Keratinocyte (primary cell): ENCODE measurements at places on chromosomes 12 and 14.

- DNase-seq = no peak
Measured at GRCh38 chr12:109329686-109330085, 18.0 kb upstream of the MYO1H start.

DNA sequence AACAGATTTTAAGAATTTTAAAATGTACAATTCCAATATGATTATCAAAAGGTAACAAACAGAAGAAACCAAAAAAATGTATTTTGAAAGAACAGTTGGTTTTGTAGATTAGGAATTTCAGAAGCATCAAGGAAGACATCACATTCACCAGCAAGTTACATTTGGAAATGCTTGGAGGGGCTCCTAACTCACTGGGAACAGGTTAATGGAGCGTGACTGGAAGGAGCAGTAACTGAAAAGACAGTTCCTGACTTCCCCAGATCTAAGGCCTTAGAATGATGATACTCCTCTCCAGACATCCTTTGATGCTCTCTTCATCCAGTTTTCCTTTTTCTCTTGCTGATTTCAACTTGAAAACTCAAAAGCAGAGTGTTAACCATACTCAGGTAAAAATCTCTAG is 220.0 kb upstream of the EGLN3 start:
- no peak for DNase-seq

DNA sequence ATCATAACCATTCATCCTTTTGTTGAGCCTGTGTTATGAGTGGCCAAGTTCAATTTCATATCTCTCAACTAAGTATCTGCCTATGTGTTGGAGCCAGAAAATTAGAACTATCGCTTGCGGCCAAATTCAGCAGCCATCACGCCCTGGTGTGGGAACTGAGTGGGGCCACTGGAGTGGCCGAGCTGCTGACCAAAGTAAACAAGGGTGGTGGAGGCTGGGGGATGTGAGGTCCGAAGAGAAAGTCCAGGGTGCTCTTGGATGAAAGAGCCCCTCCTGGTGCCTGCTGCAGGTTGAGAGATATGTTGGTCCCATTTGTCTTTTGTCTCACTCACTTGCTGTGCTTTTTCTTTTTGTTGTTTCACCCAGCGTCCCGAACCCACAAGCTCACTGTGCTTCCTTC is 14.9 kb downstream of the ADGRD1 start:
- DNase-seq = no peak

DNA sequence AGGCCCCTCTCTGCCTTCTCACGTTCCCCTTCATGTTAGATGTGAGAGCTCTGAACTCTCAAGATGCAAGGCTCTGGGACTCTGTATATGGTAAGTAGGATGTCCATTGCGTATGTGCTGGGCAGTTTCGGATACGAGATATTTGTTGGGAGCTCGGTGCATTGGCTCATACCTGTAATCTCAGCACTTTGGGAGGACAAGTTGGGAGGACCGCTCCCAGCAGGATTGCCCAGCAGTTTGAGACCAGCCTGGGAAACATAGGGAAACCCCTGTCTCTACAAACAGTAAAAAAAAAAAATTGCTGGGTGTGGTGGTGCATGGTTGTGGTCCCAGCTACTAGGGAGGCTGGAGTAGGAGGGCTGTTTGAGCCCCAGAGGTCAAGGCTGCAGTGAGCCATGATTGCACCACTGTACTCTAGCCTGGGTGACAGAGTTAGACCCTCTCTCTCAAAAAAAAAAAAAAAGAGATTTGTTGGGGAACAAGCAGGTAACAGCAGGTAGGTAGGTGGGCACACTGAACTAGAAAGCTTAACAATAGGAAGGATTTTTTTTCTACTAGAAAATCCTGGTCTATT is 3.4 kb downstream of the TMEM120B start:
- DNase-seq = no peak

DNA sequence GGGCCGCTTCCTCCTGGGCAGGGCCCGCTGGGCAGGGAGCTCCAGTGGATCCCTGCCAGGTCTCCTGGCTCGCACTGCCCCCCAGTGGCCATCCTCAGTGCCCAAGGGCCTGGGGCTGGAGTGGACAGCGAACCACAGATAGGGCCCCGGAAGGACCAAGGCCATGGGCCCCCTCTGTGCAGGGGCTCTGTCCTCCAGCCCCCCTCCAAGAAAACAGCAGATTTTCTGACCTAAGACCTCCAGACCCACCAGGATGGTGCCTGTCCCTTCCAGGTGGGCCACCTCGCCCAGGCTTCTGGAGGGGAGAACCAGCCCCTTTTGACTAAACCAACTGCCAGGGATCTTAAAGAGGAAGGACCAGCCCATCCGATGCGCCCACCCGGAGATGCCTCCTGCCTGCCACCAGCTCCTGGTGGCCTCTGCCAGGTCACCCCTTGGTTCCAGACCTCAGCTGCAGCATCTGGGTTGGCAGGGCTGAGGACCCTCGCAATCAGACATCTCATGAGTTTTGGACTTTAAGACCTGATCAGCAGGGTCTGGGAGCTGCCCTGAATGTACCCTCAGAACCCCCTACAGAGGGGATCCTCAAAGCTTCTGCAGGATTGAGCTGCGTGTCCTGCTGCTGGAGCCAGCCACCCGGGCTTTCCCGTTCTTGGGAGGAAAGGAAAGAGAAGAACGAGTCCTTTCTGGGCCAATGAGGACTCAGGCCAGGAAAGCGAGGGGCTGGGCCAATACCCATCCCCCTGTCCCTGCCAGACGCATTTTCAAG is 325.8 kb upstream of the DIO3 start:
- DNase-seq = no peak

GRCh38 chr12:130367523-130367922 is 29.8 kb downstream of the PIWIL1 start:
- no peak for DNase-seq

DNA sequence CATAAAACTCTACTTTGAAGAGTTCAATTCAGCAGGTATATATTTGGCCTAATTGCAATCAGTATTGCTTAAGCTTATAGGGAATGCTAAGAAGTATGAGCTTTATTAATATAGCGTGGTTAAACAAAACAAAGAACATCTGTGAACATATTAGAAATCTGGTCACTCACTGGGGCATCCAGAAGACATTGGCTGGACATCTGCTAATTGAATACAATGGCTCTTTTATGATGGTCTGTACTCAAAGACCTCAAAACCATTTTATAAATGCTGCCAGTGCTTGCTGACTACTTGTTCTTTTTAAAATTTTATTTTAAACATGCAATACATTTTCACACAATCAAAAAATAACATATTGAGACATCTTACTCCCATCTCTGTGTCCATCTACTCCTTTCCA is 173.0 kb downstream of the STXBP6 start:
- DNase-seq = no peak

- DNase-seq = no peak
Measured at GRCh38 chr12:447141-447540, 12.6 kb upstream of the B4GALNT3 start.

DNA sequence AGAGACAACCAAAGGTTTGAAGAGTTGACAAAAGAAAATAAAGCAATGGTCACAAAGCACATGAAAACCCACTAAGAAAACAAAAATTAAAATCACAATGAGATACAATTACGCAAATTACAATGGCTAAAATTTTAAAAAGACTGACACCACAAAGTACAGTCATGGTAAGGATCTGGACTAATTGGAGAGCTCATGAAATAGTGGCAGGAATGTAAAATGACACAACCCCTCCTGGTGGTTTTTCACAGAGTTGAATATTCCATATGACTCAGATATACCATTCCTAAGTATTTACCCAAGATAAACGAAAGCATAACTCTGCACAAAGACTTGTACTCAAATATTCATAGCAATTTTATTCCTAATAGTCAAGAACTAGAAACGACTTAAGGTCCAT is 65.9 kb downstream of the NOVA1 start:
- DNase-seq = no peak

GRCh38 chr12:1594006-1594260 is 448 bp downstream of the FBXL14 start:
- DNase-seq = no peak

DNA sequence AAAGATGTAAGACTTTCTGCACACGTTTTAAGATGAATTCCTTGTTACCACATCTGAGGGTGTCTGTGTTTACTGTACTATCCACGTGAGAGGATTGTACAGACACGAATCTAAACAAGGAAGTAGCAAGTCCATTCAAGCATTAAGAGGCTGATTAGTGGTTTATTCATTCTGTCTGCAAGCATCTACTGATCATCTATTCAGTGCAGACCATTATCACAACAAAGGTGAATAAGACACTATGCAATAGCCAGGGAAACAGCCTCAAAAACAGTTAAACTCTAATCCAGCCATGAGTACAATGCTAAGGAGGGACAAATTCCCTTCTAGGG is 111.6 kb upstream of the PZP start:
- no peak for DNase-seq

DNA sequence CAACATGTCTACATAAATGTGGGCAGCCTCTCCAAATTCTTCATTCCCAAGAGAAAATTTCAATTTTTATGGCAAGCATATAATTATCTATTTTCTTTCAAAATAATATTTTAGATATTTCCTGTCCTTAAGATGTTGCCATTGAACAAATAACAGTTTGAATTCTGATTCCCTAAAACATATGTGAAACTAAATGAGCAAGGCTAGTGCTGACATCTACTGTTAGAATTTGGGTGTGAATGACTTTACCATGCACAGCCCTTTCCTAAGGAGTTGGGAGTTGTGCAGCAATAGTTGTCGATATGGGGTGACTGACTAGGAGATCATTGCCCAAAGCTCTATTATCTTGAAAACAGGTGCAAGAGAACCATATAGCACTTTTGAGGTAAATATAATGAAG is 108.2 kb upstream of the SLC38A4 start:
- no peak for DNase-seq

GRCh38 chr12:106672314-106673025 is 89.7 kb downstream of the RFX4 start:
- DNase-seq = no peak

GRCh38 chr12:93448796-93449195 is 7.0 kb upstream of the UBE2N start:
- DNase-seq = no peak

GRCh38 chr12:43347026-43347425 is 205.0 kb downstream of the ADAMTS20 start:
- no peak for DNase-seq

DNA sequence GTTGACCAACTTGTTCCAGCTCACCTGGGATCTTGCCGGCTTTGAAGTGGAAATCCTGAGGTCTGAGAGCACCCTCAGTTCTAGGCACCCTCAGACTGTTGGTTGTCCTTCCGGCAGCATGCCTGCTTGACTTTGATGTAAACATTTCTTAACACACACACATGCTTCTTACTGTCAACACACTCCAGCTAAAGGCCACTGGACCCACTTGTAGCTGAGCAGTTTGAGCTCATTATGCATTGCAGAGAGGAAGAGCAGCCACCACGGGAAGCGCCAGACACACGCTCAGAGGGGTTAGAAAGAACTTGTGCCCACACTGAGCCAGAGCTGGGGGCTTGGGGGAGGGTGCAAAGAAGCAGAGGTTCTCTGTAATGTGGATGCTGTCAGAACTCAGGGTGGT is 55.8 kb downstream of the TNFAIP2 start:
- DNase-seq = no peak

DNA sequence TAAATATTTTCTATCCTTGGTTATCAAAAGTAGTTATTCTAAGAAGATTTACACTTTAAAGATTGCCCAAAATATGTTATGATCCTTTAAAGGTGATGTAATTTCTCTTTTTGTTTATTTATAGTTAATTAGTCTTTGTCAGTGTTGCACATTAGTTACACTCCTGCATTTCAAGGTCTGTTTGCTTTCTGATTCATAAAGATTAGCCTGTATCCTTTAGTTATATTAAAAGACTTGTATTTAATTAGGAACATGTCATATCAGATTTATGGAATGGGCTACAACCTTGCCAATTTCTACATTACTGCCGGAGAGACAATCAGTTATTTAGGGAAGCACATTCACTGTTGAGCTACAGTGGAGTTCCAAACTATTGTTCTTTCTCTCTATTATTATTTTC is 3.5 kb downstream of the EPYC start:
- DNase-seq = no peak

DNA sequence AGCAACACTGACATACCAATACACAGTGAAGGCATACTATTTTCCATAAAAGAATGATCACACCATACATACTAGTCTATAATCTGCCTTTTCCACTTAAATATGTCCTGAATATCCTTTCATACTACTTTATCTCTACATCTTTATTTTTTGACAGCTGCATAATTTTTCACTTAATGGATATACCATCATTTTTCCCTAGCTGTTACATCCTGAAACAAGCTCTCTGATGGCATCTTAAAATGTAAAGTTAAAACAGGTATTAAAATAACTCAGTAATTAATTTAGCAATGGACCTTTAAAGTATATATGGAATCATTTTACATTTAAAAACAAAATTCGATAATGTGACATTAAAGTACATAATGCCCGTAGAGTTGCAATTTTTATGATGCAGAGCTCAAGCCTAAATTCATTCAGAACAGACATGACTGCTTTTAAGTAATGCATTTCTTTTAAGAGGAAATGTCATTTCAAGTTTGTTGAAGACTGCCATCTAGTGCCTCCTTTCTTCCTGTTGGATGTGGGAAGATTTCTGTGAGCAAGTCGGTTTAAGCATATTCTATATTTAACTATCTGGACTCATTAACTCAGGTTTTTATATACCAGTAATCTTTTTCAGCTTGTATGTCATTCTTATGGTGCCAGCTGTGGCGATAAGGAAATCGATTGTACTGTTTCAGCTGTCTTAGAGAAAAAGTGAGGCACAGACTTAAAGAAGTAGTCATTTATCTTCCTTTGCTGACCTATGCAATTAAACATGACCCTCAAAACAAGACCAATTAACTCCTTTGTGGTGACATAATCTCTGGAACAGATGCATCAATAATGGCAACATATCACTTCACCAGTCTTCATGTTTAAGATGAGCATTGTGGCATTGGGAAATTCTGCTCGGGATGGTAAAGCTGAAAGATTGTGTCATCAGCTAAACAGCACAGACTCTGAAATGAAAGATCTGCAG is 20.3 kb downstream of the PRICKLE1 start:
- DNase-seq = no peak
